ENCODE measurements at places on chromosomes 3 and 15. TPM values are rescaled to one million over a fixed set of nuclear protein-coding genes. Genes with fewer than 3 reads are reported as not detected.

The SPATA12 gene
- total RNA-seq = 4.3 TPM

The HHLA2 gene
- 1.5 TPM for total RNA-seq

The GHSR gene
- 1.2 TPM for total RNA-seq

The EFCAB12 gene
- 7.3 TPM for total RNA-seq

The MYZAP gene
- total RNA-seq = 3.3 TPM

The ZMYND10 gene
- total RNA-seq = 335 TPM

The SLCO2A1 gene
- 2.2 TPM for total RNA-seq

The SLC38A3 gene
- 5.4 TPM for total RNA-seq

The ASTE1 gene
- 13.0 TPM for total RNA-seq

The NEK10 gene
- 56.9 TPM for total RNA-seq

The PLSCR5 gene
- total RNA-seq = not detected

The RASGRF1 gene
- 2.6 TPM for total RNA-seq

The KCNH8 gene
- 8.9 TPM for total RNA-seq

The CLPX gene
- total RNA-seq = 60.4 TPM

The PLSCR2 gene
- total RNA-seq = 6.5 TPM

The GRK7 gene
- total RNA-seq = not detected

The INSYN1 gene
- 15.9 TPM for total RNA-seq

The SH3GL3 gene
- 135 TPM for total RNA-seq

The PPP1R14D gene
- total RNA-seq = 0.43 TPM

The MYH15 gene
- total RNA-seq = 2.2 TPM

The C3orf20 gene
- 3.8 TPM for total RNA-seq

The TTLL3 gene
- total RNA-seq = 163 TPM

The HESX1 gene
- 9.1 TPM for total RNA-seq

The LIPH gene
- total RNA-seq = 15.0 TPM

The CATSPER2 gene
- total RNA-seq = 29.7 TPM

The MST1R gene
- 7.6 TPM for total RNA-seq

The SPRED1 gene
- 14.2 TPM for total RNA-seq

The POLG gene
- 65.2 TPM for total RNA-seq

The NUP210 gene
- 37.4 TPM for total RNA-seq

All from testis (tissue), 5 donors.